ENCODE measurements at places on chromosomes 11 and 22. TPM values are rescaled to one million over a fixed set of nuclear protein-coding genes. Genes with fewer than 3 reads are reported as not detected.

DNA sequence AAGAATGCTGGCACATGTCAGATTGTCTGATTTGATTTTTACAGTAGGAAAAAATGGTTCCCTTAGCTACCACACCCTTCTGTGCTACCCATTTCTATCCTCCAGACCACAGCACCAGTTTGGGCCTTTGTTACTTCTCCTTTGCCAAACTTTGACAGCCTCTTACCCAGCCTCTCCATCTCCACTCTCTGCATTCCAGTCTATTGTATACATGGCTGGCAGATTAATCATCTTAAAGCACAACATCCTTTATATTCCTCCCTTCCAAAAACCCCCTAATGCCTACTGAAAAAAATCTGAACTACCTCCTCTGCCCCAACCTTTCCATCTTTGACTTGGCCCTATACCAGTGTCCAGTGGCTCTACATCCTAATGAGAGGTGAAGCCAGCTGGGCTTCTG lies 10.8 kb upstream of the PANX1 start:
- no peak overlapping the region for H3K27ac ChIP-seq
- DNase-seq, result no peak
- no peak overlapping the region for H3K4me3 ChIP-seq
- H3K36me3 ChIP-seq, result no peaks in the 10 kb centered on the region

DNA sequence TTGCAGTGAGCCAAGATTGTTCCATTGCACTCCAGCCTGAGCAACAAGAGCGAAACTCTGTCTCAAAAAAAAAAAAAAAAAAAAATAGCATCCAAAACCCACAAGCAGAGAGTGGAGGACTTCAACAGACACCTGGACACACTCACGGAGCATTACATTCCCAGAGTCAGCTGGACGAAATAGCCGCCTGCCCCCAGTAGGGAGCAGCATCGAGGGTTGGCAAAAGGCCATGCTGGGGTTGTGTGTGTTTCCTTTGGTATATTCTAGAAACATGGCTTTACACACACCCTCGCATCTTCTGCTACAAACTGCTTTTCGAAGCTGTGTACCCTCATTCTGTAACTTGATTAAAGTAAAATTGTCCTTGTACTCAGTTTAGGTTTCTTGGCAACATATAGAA lies 5.3 kb downstream of the ADA2 start:
- H3K4me3 ChIP-seq, result no peak overlapping the region
- H3K4me1 ChIP-seq, result no peaks in the 10 kb centered on the region
- H3K36me3 ChIP-seq, result no peaks in the 10 kb centered on the region
- no peak for DNase-seq
- H3K27me3 ChIP-seq, result no peaks in the 10 kb centered on the region
- no peak overlapping the region for H3K27ac ChIP-seq

DNA sequence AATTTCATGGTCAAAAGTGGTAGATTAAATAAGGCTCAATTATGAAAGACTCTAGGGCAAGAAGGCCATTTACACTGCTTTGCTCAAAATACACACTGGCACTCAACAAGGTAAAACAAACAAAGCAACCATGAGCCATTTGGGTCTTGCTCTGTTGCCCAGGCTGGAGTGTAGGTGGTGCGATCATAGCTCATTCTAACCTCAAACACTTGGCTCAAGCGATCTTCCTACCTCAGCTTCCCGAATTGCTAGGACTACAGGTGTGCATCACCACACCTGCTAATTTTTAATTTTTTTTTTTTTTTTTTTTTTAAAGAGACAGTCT lies 10.9 kb upstream of the AGBL2 start:
- H3K27ac ChIP-seq, result no peak overlapping the region
- H3K4me1 ChIP-seq, result no peaks in the 10 kb centered on the region
- H3K27me3 ChIP-seq, result no peaks in the 10 kb centered on the region
- H3K36me3 ChIP-seq, result peaks cover under 1% of the 10 kb centered on the region
- no peak overlapping the region for H3K4me3 ChIP-seq
- no peak for DNase-seq

DNA sequence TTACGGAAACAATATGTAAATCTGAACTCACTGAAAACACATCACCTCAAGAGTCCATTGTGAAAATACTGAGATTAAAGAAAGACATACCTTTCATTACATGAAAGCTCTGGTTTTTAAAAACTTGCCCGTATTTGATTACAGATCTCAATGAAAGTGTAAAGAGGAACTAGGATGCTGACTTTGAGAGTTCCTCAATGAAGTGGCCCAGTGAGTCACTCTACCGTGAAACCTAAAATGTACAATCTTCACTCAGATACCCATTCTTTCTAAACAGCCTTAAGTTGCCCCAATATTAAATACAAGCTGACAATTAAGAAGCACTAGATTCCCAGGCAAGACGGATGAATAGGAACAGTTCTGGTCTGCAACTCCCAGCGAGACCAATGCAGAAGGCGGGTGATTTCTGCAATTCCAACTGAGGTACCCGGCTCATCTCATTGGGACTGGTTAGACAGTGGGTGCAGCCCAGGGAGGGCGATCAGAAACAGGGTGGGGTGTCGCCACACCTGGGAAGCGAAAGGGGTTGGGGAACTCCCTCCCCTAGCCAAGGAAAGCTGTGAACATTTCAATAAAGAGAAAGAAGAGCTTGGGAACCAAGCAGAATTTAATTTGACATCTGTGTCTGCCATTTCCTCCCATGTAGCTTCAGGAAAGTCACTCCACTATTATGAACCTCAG lies 33.8 kb upstream of the OR9G4 start:
- no peaks in the 10 kb centered on the region for H3K36me3 ChIP-seq
- no peaks in the 10 kb centered on the region for H3K4me1 ChIP-seq
- no peaks in the 10 kb centered on the region for H3K27me3 ChIP-seq
- no peak overlapping the region for H3K4me3 ChIP-seq

Gene TRIOBP
- total RNA-seq, result 108 TPM

Gene PTGDR2
- 0.25 TPM for total RNA-seq

DNA sequence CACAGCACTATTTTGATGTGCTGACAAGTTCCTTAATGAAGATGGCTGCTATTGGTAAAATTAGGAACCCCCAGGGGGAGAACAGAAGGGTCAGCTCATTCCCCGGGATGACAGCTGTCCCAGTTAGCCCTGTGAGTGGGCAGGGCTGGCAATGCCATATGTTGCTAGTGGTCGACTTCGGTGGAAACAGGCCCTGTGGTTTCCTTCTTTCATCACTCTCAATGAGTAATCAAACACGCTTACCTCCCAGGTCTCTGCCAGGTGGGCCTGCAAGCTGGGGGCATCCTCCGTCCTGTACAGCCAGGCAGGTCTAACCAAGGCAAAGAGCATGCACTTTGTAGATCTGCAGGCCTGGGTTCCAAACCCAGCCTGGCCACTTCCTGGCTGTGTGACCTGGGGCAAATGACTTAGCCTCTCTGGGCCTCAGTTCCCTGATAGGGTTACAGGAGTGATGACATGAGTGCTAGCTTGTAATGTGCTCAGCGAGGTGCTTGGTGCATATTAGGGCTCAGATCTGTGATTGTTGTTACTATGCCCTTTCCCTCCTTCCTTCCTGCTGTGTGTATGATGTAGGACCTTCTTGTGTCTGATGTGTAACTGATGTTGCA lies 85.2 kb downstream of the TSPAN18 start:
- H3K36me3 ChIP-seq, result no peaks in the 10 kb centered on the region
- H3K27ac ChIP-seq, result no peak overlapping the region

Gene AQP11
- total RNA-seq, result 1.7 TPM

GRCh38 chr11:75907906-75908527 lies 93.0 kb downstream of the UVRAG start:
- H3K36me3 ChIP-seq, result no peaks in the 10 kb centered on the region
- no peaks in the 10 kb centered on the region for H3K27me3 ChIP-seq
- H3K27ac ChIP-seq, result no peak overlapping the region
- no peak for DNase-seq
- no peak overlapping the region for H3K4me3 ChIP-seq
